Stimulated activated CD8-positive, alpha-beta memory T cell treated with anti-CD3 and anti-CD28 coated beads, Interleukin-2, amount 100 ng/mL, for 1 hour (primary cell): ENCODE measurements at places on chromosomes 13 and 19.

- no peak for DNase-seq
Measured at GRCh38 chr19:55042688-55043087, 4.6 kb upstream of the GP6 start.

DNA sequence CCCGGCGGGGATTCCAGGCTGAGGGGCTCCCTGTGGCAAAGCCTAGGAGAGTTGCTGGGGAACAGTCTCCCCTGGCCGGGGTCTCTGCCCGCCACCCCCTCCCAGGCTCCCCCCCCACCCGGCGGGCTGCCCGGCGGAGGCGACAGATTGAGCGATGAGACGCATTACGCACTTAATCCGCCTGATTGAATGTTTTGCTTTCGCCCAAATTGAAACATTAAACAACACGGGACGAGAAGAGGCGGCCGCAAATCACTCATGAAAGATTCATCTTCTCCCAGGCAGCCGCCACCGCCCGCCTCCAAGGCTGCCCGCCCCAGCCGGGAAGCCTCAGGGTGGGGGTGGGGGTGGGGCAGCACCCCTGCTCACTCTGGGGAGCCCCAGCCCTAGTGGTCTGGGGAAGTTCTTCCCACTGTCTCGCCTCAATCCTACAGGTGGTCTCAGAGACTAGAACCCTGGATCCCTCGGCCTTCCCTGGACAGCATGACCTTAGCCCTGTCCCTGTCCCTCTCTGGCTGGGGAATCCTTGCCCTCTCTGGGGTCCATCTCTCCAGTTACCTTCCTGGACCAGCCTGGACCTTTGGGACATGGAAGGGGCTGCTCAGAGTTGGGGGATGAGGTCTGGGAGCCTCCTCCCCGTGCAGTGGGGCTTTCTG lies 7.6 kb upstream of the ERFL start:
- no peak for DNase-seq

GRCh38 chr19:39430675-39431593 lies 4.8 kb downstream of the RPS16 start:
- no peak for DNase-seq

DNA sequence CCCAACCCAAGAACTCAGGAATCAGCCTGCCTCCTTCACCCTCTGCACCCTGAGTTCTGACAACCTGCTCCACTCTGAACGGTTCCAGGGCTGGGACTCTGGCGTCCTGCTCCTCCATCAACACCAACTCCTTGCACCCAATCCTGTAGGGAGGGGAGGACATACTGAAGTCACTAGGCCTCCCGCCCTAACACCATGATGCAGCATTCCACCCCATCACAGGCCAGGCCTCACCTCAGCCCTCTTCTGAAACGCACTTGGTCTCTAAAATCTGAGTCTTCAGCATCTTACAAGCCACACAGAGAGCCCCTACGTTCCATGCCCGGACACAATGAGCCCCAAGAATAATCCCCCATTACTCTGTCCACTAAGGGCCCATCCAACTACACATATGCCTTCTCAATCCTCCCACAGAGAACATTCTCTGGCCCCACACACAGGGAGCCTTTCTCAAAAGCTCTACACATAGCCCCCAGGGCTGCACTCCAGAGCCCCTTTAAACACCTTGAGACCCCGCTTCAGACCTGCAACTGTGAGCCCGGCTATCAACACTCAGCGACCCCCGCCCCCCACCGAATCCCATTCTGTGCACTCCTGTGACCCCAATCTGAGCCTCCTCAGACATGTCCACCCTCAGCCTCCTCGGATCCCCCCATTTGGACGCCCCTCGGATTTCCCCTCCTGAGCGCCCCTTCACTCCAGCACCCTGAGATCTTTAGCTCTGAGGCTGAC lies 567 bp downstream of the ALKBH6 start:
- DNase-seq = no peak

DNA sequence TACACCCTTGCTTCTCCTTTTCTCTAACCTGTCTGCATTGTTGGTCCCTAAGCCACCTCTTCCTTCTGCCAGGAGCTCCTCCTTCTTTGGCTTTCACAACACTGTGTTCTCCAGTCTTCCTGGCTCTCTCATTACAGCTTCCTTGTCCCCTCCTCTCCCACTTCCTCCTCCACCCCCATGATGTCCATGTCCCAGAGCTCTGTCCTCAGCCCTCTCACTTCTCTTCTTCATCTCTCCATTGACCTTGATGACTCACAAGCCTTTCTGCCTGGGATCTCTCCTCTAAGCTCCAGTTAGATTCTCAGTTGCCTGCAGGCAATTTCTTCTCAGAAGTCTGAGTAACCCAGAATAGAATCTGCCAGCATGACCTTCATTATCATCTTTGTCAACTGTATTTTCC lies 100.3 kb upstream of the WASF3 start:
- DNase-seq = no peak
